ENCODE measurements at places on chromosomes 3 and 15.

DNA sequence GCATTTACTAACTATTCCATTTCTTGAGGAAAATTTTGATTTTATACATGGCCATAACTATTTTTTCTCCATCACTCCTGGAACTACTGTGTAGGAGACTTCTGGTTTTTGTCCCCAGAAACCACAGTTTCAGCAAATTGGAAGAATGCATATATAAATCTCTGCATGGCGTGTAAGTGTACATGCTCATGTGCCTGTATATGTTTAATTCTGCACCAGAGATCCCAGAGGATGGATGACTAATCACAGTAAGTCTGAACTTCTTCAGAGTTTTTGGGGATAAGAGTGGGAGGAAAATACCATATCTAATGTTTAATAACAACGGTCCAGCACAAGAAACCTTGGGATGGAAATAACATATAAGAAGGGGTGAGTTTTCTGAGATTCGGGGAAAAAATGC, 10.9 kb upstream of the COL6A6 start:
- DNase-seq: no peak

DNA sequence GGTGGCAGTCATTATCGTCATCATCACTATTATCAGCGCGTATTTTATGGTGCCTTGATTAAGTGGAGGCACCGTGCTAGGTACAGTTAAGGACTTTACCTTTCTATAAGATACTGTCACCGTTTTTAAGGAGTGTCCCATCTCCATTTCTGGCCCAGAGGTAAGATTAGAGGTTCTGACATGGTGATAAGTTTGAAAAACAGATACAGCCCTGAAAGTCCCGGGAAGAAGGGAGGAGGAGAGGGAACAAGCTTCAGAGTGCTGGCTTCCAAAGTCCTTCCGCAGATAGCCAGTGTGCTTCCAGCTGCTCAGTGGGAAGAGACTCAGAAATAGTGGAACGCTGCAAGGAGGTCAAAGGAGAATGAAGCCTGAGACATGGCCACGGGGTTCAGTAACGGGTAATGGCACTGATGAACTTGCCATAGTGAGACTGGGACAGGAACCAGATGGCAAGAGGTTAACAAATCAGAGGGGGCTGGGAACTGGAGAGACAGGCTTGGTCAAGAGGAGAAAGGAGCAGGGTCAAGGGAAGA, 9.1 kb upstream of the TM4SF4 start:
- no peak for DNase-seq

DNA sequence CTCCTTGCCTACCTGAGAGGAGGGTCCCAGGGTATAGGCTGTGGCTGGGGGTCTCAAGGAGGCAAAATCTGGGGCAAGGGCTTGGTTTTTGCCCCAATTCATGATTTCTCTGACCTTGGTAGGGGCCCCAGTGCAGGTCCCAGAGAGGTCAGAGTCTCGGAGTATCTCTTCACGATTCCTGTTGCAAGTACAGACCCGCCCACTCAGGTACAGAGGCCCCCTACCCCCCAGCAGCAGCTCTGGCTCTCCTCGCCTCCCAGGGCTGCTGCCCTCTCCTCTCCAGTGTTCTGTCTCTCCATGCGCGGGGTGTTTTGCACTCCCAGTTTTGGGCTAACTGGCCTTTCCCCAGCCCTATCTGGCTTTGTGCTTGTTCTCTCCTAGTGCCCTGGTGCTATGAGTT, 5.4 kb upstream of the JMJD7 start:
- no peak for DNase-seq

DNA sequence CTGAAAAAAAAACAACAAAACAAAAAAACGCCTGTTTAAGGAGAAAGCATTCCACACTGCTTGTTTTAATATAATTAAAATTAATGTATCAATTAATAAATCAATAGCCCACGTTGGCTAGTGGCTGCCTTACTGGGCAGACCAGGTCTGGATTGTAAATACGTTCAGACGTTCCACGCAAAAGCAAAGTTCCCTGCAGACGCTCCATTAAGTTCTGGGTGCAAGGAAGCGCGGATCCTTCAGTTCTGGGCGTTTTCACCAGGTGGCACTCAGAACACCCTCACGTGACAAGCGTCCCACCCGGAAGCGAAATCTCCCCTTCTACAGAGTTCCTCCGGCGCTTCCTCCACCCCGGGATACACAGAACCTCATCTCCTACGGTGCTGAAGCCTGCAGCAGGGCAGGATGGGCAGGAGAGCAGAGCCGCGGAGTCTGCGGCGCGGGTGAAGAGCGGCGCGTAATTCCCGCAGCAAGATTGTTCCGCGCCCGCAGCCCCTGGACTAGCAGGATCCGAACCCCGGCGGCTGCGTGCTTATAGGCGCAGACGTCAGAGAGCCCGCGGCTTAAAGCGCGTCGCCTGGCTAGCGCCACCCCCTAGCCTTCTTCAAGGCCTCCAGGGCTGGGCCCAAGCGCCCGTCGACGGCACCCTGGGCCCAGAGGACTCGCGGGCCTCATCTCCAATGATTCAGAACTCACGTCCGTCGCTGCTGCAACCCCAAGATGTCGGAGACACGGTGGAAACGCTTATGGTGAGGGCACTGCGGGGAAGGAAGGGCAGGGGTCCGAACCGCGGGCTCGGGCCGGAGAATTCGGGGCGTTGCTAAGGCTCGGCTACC, at the start of gene SLC25A38:
SLC25A38 (plus strand) TSS at position 326 of the 836 bp plus-strand sequence; CDS start at position 681, 355 bp downstream.
- peak; percentile 61 for DNase-seq

DNA sequence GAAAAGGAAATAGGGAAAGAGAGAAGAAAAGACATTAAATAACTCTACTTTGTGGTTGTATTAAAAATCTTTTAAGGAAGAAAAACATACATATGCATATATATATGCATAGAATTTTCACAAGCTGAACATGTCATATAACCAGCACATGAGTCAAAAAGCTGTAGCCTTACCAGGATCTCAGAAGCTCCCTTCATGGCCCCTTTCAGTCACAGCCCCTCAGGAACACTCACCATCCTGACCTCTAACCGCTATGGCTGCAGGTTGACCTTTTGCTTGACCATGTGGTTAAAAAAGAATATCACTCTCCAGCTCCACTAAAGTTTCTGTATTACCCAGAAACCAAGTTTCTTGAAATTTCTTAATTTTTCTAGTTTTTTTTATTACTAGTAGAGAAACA, 103.4 kb downstream of the CHST2 start:
- no peak for DNase-seq

DNA sequence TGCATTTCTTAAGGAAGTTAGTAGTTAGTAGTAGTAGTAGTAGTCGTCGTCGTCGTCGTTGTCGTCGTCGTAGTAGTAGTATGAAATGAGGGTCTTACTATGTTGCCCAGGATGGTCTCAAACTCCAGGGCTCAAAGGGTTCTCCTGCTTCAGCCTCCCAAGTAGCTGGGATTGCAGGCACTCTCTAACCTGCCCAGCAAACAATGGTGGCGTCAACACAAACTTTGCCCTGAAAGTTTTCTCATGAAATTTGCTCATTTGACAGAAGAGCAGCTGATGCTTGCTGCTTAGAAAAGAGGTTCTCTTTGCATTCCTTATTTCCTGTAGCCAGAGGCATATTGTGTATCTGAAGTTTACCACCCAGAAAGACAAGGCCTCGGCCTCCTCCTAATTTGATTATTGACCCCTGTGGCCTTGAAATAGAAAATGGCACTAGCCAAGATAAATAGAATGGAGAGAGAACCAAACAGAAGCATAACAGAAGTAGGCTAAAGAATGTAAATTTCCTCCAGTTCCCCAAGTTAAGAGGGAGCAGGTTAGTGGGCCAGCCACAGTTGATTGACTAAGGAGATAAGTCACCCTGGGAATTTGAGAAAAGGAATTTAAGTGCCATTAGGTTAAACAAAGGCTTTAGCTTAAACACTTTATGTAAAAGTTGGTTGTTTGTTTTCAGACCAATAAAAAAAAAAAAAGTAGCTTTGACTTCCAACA, 166.2 kb upstream of the ROBO2 start:
- no peak for DNase-seq

- DNase-seq: no peak
Measured at GRCh38 chr15:84773716-84774115, 25.3 kb downstream of the ZNF592 start.

DNA sequence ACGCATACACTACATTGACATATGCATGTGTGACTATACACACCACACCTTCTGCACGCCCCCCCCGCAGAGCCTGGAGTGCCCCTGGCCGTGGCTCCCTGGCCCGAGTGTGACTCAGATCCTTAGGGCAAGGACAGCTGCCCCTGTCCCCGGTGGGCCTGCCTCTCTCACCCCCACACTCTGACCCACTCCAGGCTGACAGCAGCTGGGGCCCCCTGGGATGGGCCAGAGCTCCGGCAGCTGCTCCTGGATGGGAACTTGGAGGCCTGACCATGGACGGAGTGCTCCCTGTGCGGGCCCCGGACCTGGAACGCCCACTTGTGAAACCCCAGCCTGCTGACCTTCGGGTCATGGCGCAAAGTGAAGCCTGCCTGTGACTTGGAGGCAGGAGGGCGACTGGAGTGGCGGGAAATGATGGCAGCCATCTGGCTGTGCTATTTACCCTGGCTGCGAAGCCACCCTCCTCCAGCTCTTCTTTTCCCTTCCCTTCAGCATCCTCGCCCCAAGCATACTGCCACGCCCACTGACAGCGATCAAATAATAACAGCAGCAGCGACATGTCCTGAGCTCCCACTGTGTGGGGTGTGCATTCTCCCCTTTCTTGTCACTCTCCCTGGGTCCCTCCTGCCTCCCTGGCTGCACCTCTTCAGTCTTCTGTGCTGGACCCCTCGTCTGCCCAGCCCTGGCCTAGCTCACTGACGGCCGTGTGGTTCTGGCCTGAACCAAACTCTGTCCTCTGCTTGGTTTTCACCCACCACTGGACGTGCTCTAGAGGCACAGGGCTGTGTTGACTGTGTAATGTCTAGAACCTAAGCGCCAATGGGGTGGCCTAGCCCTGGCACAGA, 90.7 kb upstream of the MEF2A start:
- no peak for DNase-seq

GRCh38 chr3:13844911-13845310, 35.0 kb downstream of the WNT7A start:
- DNase-seq: no peak

- no peak for DNase-seq
Measured at GRCh38 chr3:189809583-189809982, 178.4 kb downstream of the TP63 start.

GRCh38 chr15:93019090-93019489, 69.9 kb downstream of the RGMA start:
- DNase-seq: no peak

- no peak for DNase-seq
Measured at GRCh38 chr3:123025642-123026521, 1.7 kb downstream of the SEMA5B start.

- no peak for DNase-seq
Measured at GRCh38 chr15:35496585-35496984, 49.4 kb downstream of the DPH6 start.

DNA sequence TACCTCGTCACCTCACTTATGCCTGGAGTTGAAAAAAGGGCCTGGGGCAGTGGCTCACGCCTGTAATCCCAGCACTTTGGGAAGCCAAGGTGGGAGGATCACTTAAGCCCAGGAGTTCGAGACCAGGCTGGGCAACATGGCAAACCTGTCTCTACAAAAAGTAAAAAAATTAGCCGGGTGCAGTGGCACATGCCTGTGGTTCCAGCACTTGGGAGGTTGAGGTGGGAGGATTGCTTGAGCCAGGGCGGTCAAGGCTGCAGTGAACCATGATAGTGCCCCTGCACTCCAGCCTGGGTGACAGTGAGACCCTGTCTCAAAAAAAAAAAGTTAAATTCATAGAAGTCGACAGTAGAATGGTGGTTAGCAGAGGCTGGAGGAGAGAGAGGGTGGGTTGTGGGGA, 4.6 kb upstream of the NEIL1 start:
- DNase-seq: no peak

GRCh38 chr15:66906668-66907614, 158.5 kb upstream of the SMAD3 start:
- DNase-seq: no peak

- DNase-seq: no peak
Measured at GRCh38 chr15:33313491-33313890, 2.7 kb downstream of the RYR3 start.

DNA sequence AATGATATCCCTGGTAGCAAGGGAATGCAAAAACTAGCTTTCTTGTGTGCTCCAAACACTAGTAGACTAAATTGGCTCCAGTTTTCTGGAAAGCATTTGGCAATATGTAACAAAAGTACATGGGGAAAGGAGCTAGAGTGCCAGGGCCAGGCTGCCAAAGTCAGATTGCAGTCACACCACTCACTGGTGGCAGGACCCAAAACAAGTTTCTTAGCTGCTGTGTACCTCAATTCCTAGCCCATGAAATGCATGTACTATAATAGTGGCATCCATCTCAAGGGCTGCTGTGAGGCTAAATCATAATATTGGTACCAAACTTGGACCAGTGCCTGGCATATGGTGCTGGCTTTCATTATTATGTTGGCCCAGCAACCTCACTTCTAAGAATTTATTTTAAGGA, 49.3 kb downstream of the CLDN18 start:
- DNase-seq: no peak

- DNase-seq: no peak
Measured at GRCh38 chr3:128160661-128161060, 7.4 kb downstream of the EEFSEC start.

DNA sequence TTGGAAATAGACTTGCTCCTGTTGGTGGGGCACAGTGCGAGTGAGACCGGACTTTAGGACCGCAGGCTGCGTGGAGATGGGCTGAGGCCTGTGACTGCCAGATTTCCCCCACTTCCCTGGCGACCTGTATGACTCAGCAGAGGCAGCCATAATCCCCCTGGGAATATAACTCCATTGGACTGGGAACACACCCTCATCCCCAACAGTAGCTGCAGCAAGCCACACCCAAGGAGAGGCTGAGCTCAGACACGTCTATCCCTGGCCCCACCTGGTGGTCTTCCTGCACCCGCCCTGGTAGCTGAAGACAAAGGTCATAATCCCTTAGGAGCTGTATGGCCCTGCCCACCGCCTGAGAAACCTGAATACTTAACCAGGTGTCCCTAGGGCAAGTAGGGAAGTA, 42.6 kb downstream of the DZIP1L start:
- DNase-seq: no peak

DNA sequence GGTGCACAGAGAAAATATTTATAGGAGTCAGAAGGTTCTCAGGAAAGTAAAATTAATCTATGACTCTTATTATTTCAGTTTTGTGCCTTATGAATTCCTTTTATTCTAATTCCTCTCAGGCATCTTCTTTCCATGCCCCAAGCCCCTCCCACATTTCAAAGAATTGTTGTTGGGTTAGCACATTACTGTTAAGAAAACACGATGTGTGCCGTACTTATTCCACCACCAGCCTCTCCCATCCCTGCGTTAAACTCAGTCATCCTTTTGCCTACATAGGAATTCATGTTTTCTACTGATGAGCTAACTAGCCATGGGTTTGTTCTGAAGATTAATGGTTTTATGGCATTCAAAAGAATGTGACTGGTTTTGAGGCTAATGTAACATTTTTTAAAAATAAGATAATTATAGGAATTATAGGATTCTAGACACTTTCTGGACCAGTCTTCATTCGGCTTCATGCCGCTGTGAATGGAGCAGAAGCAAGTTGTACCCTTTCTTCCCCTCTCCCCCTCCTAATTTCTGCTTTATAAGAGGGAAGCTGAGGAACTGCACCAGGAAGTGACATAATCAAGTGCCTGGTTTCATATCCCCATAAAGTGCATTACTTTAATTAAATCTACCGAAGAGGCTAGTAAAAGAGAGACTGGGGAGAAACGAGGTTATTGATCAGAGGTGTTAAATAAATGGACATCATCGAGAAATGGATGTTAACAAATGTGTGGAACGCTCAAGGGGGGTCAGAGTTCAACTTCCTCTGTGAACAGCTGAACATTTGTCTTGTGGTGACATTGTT, 12.3 kb upstream of the MB21D2 start:
- no peak for DNase-seq
